ENCODE measurements at places on chromosomes 6 and 20.

GRCh38 chr6:102085257-102085656 lies 691.7 kb downstream of the GRIK2 start:
- DNase-seq = no peak

- no peak for DNase-seq
These were observed 20.1 kb downstream of the SRC start for GRCh38 chr20:37365760-37366638.

GRCh38 chr20:1707588-1708449 lies 50.2 kb upstream of the SIRPG start:
- DNase-seq = no peak

GRCh38 chr6:40543146-40543545 lies 44.0 kb downstream of the LRFN2 start:
- no peak for DNase-seq

- no peak for DNase-seq
These were observed 117.9 kb upstream of the MLN start for GRCh38 chr6:33921745-33922144.

GRCh38 chr6:155154158-155154830 lies 109.5 kb upstream of the CLDN20 start:
- no peak for DNase-seq

DNA sequence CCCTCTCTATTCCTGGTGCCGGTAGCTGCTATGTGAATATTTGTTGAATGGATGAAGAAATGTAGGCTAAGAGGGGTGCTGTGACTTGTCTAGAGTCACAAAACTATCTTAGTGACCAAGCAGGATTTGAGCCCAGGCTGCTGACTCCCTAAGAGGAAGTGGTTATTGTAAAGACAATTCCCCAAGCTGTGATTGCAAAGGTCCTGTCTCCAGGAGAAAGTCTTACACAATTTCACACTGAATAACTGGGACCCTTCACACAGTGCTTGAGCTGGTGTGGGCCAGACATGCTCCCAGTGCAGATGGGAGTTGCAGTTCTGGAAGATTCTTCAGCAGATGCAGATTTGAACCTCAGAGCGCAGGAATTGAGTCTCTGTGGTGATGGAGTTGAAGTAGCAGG lies 38.1 kb downstream of the IYD start:
- DNase-seq = no peak

- DNase-seq = no peak
These were observed 71.2 kb upstream of the SGK1 start for GRCh38 chr6:134389129-134389528.
